Astrocyte of the hippocampus (primary cell): ENCODE measurements at places on chromosomes 12 and 14.

- no peak for DNase-seq
Observed at GRCh38 chr14:24156840-24157239, 4.2 kb upstream of the IRF9 start.

DNA sequence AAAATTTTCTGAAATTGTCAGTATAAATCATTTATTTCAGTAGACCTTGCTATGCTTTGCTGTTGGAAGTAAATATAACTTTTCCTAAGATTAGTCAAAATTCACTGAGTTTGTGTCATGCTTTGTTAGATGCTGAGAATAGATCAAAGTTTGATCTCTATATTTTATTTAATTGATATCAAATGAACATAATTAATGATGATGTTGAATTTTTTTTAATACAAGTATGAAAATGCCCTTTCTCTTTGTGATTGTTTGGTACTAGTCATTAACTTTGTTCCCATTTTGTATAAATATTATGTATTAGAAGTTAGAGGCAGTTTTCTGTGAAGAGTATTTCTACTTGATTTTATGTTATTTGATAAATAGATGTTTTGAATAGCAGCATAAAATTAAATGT is 45.7 kb downstream of the CCDC91 start:
- DNase-seq, result no peak

DNA sequence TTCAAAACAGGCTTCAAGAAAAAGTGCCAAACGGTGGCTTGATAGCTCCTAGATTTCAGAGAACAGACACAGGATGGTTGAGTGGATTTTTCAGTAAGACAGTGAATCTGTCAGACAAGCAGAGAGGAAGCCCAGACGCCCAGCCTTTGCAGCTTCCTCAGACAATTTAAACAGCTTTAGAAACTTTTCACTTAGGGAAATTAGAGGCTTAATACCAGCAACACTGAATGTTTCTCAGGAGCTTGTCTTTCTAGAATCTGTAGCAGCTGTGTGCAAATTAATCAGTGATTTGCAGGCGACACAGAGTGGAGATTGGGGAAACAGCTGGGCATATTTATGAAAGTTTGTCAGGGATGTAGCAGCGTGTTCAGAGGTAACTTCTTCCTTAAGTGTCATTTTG is 362.1 kb downstream of the GALC start:
- no peak for DNase-seq

GRCh38 chr12:31756977-31757420 is 28.2 kb upstream of the AMN1 start:
- DNase-seq, result peak; percentile 13

- DNase-seq, result no peak
Observed at GRCh38 chr14:55294603-55295002, 23.4 kb downstream of the FBXO34 start.

DNA sequence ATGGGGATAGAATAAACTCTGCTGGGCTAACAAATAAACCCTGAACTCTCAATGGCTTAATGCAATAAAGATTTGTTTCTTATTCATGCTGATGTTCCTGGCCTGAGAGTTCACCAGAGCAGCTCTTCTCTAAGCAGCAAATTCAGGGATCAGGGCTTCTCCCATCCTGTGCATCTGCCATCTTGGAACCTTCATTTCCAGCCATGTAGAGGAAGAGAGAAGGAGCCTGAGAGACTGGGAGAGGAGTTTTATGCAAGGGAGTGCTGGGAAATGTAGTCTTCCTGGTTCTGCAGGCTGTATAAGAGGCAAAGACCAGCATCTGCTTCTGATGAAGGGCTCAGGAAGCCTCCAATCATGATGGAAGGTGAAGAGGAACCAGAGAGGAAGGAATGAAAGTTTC is 20.6 kb upstream of the APOLD1 start:
- no peak for DNase-seq

GRCh38 chr12:46300910-46301309 is 32.1 kb upstream of the SLC38A1 start:
- no peak for DNase-seq

DNA sequence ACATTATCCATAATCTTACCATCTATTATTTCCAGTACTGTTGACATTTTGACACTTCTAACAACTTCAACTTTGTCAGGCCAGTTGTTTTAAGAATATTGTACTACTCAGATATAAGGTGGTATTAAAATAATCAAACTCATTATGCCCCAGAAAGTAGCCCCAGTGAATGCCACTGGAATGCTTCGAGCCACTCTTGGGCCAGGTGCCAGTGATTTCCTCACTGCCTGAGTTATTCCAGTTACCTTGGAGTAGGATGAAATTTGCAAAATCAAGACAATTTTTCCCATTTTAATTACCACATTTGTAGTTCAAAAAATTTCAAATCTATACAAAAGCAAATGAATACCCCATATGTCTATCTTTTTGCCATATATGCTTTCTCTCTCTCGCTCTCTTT is 9.2 kb downstream of the CIPC start:
- DNase-seq, result peak; percentile 68

DNA sequence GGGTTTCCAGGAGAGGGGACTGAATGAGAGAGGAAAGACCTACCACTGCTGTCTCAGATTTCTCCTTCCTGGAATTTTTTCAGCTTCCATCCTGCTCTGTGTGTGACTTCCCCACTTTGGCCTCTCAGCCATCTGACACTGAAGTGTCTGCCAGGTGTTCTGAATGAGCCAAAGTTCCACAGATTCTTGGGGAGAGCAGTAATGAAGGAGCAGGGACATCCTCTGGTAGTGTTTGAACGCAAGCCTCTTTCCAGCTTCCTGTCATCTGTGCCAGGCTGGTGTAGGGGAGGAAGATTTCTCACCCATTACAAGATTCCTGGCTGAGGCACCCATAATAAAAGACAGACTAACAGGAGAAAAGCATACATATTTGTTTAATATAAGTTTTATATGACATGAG is 141.7 kb upstream of the NRXN3 start:
- DNase-seq, result no peak

- peak; percentile 61 for DNase-seq
Observed at GRCh38 chr14:69090187-69090789, 62.6 kb downstream of the DCAF5 start.

DNA sequence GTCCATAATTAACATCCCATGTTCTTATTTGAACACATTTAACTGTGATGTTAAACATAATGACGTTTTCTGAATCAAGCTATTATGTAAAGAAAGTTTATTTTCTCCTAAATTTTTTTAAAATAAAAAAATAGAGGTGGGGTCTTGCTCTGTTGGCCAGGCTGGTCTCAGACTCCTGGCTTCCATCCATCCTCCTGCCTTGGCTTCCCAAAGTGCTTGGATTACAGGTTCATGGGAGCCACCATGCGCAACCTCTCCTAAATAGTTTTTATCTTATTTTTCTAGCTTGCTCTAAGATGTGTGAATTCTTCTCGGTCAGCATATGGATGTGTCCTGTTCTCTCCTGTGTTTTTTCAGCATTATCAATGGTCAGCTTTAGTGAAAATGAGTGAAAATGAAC is 3.2 kb downstream of the RAD9B start:
- no peak for DNase-seq

- peak; percentile 24 for DNase-seq
Observed at GRCh38 chr12:62744551-62744950, 190.4 kb downstream of the PPM1H start.

DNA sequence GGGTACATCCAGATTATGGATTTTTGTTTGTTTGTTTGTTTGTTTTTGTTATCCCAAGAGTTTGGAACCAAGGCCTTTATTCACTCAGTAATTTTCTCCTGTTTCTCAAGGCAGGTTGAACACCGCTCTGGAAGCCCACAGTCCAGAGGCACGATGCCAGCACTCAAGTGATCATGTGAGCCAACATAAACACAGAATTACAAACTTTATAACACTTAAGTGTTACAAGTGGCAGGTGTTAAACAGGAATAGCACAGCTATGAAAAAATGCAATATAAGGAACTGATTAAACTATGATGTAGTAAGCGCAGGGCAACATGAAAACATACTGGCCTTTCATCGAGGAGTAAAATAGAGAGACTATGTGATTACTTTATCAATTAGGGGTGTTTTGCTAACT is 1885.8 kb upstream of the SEL1L start:
- DNase-seq, result peak; percentile 37

- peak; percentile 6 for DNase-seq
Observed at GRCh38 chr14:45715946-45716345, 462.9 kb upstream of the MIS18BP1 start.

- DNase-seq, result no peak
Observed at GRCh38 chr12:52494100-52494499, 1.0 kb upstream of the KRT6A start.

DNA sequence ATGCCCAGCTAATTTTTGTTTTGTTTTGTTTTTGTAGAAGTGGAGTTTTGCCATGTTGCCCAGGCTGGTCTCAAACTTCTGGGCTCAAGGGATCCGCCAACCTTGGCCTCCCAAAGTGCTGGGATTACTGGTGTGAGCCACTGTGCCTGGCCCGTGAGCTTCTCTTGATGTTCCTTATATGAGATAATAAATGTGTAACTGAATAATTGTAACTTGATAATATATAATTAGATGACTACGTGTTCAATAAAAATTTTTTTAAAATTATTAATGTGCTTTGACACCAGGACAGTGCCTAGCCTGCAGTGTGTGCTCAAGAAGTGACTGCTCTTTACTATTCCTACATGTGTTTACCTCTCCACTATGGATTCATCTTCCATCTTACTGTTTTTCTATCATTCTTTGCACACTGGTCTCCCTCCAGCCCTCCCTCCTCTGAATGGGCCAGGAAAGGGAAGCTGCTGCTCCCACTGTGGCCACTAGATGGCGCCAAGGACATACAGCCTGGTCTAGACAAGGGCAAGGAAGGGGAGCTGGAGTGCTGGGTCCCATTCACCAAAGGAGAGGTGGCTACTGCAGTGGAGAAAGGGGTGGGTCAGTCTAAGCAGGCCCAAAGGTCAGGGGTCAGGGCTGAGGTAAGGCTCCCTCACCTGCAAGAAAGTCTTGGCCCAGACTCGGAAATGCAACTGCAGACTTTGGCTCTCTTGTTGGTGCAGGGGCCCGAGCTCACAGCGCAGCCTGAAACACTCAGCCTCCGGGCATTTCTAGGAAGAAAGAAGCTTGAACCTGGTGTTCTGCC is 14.7 kb upstream of the ZNF385A start:
- DNase-seq, result peak; percentile 93

GRCh38 chr12:124601706-124602105 is 34.3 kb upstream of the NCOR2 start:
- DNase-seq, result no peak

GRCh38 chr12:28899951-28900350 is 249.1 kb upstream of the FAR2 start:
- DNase-seq, result peak; percentile 77

DNA sequence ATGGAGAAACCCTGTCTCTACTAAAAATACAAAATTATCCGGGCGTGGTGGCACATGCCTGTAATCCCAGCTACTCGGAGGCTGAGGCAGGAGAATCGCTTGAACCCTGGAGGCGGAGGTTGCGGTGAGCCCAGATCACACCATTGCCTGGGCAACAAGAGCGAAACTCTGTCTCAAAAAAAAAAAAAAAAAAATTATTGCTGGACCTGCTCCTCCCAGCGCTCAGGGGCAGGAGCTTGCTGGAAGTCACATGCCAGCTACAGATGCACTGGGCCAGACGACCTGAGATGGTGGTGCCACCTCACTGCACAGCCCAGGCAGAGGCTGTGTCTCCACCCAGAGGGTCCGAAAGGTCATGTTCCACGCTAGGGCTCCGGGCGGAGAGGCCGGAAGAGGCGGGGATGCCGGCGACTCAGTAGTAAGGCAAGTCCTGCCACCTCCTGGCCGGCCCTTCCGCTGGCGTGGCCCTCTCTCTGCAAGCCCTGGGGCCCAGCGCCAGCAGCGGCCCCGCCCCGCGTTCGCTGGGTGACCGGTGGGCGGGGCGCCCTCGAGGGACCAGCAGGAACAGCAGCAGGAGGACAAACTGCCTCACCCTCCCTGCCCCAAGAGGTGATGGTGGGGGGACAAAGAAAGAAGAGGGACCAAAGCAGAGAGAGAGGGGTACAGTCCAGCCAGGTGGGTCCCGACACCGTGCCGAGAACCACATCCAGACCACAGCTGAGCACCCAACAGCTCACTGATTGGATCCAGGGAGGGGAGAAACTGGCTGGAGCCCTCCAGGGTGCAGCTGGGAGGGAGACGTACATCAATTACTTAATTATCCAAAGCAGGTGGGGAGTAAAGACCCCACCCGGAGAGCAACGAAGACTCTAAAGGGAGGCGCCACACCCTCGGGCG is 3.6 kb upstream of the RHOF start:
- DNase-seq, result peak; percentile 95

DNA sequence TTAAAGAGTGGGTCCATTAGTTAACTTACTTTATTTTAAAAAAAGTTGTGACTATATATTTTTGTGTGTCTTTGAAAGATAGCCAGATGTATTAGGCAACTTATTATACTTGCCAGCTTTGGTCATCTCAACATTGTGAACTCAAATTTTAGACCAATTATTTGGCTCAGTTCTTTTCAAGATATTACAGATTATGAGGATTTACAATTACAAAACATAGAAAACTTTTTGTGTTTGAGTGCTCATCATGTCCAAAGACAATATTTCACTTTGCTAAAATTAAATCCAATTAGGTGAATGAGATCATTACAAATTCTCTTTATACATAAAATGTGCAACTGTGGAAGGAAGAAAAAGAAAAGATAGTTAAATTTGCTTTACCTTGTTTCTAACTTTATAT is 18.3 kb upstream of the PDE3A start:
- DNase-seq, result no peak

- no peak for DNase-seq
Observed at GRCh38 chr12:130590685-130591084, 125.4 kb downstream of the RIMBP2 start.

DNA sequence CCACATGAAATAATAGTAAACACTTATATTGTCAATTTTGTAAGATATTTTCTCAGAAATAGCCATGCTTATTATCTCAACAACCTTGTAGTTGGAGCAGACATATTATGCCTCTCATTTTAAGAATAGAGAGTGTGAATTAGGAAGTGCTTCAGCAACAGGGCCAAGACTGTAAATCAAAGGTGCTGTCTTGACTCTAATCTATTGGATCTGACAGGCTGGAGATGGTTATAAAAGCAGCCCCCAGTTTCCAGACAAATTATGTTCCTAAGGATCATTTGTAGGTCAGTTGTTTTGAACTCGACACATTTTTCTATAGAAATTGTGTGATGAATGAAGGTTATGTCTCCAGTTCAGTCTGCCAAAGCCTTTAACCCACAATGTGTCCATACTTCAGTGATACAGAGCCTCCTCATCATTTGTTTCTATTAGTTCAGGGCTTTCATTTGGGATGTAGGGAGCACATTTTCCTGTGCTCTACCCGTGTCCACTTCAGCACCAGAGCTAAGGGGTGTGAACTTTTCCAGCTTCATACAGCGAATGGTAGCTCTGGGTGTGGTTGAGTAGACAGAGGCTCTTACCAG is 284.8 kb upstream of the FBXO33 start:
- DNase-seq, result no peak

- DNase-seq, result peak; percentile 32
Observed at GRCh38 chr12:53567961-53568808, 58.0 kb downstream of the ATF7 start.

GRCh38 chr14:94397289-94398181 is 9.1 kb upstream of the SERPINA1 start:
- no peak for DNase-seq

DNA sequence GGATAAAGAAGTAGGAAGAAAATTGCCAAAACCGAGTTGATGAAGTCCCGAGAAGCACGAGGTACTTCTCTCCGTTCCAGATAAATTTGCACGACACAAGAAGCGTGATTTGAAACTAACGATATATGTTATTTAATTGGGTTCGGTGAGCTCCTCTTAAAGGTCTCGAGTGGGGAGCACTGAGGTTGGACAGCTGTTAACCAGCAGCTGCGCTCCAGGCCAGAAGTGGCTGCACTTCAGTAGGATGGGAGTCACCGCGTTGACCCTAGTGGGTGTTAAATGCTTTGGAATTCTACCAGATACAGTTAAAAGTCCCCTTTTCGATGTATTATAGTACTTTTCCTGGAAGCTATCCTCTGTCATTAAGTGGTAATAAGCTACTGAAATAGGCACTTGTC is 953 bp upstream of the DCAF5 start:
- DNase-seq, result no peak
